Fibroblast of skin of abdomen (primary cell): ENCODE measurements at places on chromosomes 6 and 20.

DNA sequence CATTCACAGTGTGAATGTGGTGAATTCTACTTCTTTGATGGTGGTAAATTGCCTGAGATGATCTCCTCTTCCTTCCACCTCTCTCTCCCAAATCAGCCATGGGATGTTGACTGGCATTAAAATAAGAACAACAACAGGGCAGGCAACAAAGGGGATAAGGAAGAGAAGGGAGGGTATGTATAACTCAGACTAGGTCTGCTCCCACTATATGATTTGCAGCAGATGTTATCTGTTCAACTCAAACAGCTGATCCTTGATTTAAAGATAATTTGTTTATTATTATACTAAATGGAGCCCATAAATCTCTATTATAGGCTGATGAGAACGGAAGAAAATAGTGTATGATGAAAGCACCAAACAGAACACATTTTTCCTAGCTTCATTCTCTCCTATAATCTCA, 262.0 kb downstream of the BTBD3 start:
- no peak for DNase-seq

DNA sequence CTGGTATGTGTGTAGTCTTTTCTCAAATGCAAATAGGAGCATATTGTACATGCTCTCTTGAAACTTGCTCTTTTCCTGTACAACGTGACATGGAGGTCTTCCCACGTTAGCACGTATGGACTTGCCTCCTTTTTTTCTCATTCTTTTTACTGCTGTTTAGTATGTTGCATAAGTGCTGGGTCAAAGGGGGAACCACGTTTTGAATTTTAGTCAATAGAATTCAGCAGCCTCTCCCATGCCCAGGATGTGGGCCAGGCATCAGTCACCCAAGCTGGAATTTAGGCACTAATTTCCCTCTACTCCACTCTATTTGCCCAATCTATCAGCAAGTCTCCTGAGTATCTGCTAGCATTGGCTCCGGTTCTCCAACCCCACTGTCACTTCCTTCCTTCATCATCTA, 41.5 kb upstream of the RNF24 start:
- DNase-seq, result no peak

GRCh38 chr20:20241976-20242375, 125.9 kb upstream of the INSM1 start:
- no peak for DNase-seq

DNA sequence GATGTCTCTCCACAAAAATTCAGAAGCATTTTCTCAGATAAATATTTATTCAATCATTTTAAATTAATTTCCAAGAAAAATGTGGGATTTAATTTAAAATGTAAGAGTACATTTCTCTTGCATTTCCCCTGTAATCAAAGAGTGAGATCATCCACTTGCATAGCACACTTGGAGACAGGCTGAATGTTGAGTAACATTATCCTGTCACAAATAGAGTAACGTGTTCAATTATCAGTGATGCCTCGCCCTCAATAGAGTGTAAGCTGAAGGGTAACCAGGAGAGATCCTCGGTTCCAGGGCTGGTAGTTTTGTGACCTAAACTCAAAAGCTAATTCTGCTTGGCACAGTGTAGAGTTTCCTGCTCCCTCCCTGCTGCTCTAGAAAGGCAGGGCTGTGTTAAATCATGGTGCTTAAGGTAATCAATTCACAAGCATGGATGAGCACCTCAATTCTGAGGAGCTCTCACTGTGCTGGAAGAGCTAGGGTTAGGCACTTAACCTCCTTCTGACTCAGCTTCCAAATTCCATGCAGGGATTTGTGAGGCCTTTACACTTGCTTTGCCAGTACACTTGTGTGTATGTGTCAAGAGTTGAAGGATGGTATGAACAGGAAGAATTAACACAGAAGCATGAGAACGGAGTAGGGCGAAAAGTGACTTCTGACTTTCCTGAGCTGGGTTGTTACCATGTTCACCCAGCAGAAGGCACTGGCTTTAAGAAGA, 56.6 kb downstream of the MMUT start:
- DNase-seq, result no peak

DNA sequence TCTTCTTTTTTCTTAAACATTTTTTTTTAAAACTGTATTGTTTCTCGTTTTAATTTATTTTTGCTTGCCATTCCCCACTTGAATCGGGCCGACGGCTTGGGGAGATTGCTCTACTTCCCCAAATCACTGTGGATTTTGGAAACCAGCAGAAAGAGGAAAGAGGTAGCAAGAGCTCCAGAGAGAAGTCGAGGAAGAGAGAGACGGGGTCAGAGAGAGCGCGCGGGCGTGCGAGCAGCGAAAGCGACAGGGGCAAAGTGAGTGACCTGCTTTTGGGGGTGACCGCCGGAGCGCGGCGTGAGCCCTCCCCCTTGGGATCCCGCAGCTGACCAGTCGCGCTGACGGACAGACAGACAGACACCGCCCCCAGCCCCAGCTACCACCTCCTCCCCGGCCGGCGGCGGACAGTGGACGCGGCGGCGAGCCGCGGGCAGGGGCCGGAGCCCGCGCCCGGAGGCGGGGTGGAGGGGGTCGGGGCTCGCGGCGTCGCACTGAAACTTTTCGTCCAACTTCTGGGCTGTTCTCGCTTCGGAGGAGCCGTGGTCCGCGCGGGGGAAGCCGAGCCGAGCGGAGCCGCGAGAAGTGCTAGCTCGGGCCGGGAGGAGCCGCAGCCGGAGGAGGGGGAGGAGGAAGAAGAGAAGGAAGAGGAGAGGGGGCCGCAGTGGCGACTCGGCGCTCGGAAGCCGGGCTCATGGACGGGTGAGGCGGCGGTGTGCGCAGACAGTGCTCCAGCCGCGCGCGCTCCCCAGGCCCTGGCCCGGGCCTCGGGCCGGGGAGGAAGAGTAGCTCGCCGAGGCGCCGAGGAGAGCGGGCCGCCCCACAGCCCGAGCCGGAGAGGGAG, 580 bp downstream of the VEGFA start:
- no peak for DNase-seq

GRCh38 chr6:44073612-44074438, 53.4 kb downstream of the MRPL14 start:
- DNase-seq, result no peak

- peak; percentile 69 for DNase-seq
These were observed 41.0 kb downstream of the SLC9A8 start for GRCh38 chr20:49853640-49854039.

DNA sequence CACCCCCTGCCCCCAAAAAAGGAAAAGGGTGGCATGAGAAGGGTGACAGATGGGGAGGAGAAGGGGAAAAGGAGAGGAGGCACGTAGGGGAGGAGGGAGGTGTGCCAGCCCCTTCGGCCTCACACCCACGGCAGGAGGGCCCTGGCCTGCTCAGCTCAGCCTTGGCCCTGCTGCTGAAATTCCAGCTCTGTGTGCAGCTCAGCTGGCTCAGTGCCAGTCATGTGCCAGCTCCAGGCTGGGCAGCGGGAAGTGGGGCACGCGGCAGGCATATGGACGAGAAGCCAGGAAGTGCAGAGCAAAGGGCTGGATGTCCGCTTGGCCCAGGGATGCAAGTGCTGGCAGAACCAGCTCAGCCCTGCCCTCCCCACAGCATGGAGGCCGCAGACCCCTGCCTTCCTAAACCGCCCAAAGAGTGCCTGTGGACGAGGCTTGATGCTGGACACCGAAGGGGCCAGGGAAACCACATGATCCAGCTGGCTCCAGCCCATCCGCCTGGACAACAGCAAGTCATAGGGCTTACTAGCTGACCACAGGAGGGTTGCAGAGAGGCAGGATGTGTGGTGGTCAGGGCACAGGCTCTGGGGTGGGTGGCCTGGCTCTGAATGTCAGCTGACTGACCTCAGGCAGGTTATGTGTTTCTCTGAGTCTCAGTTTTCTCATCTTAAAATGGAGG, 60.2 kb downstream of the NOL4L start:
- no peak for DNase-seq

GRCh38 chr6:39041072-39041471, 7.5 kb upstream of the GLP1R start:
- DNase-seq, result no peak
